ENCODE measurements at places on chromosomes 12 and 14.
A peak's percentile ranks its signal among the peaks of the same experiment; 100 is the strongest.

- no peak for DNase-seq
Observed at GRCh38 chr12:50186681-50187080, 19.5 kb upstream of the CERS5 start.

DNA sequence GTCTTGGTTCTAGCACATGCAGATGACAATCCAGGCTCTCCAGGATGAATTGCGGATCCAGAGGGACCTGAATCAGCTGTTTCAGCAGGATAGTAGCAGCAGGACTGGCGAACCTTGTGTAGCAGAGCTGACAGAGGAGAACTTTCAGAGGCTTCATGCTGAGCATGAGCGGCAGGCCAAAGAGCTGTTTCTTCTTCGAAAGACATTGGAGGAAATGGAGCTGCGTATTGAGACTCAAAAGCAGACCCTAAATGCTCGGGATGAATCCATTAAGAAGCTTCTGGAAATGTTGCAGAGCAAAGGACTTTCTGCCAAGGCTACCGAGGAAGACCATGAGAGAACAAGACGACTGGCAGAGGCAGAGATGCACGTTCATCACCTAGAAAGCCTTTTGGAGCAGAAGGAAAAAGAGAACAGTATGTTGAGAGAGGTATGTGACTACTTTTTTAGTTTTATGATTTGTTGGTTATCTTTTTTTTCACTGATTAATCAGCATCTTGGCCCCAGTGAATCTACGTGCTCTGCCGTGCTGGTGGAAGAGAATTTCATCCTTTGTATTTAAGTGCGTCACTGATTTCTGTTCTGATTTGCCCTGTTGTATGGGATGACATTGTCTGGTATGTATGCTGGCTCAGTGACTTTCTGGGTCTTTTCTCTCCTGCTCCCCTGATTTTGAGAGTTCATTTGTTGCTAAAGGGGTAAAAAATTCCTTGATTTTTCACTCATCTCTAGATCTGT, 92.3 kb downstream of the ERC1 start:
- no peak for DNase-seq

GRCh38 chr12:108612788-108613282, 15.0 kb upstream of the TMEM119 start:
- no peak for DNase-seq

DNA sequence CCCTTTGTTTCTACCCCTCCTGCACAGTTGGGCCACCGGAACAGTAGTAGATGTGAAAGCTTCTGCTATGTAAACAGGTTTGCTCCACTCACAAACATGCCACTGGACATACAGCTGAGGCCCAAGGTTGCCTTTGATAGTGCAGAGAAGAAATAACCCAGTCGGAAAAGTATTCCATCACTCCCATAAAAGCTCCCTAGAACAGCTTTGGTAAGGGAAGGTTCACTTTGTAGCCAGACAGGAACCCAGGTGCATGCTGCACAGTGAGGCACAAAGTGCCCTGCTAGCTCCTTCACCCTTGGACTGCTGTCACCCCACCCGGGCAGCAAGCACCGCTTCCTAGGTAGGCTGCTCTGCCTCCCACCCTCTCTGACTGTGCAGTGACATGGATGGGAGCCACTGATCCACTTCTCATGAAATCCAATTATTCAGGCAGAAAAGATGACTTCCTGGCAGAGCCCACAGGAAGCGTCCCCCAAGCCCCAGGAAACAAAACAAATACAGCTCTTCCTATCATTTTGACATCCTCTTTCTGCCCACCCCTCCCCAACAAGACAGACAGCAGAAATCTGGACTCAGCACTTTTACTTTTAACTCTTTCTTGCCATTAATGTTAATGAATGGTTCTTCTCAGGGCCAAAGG, 100.2 kb downstream of the SRGAP1 start:
- no peak for DNase-seq

DNA sequence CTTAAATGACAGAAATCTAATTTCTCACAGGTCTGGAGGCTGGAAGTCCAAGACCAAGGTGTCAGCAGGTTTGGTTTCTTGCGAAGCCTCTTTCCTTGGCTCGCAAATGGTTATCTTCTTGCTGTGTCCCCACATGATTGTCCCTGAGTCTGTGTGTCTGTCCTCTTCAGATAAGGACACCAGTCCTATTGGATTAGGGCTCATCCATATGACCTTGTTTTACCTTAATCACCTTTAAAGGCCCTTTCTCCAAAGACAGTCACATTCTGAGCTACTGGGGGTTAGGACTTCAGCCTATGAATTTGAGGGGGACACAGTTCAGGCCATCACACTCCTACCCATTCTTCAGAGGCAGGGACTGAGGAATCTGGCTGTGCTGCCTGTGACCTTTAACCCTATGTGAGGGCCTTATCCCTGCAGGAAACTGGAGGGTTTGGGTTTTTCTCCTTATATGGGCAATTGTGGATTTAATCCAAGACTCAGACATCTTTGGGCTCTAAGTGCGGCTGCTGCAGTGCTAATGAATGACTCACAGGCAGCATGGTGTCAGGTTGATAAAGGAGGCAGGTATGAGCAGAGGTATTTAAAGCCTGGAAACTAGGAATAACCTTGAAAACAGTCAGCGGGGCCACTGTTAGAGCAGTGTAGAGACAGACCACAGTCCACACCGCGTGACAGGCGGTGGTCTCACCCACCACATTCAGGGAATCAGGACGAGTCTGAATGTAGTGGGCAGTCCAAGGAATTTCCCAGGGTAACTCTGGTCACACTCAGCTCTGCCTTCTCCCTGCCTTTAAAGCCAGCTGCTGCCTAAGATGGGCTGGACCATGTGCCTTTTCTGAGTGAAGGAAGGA, 10.2 kb downstream of the TPCN1 start:
- peak; percentile 75 for DNase-seq

GRCh38 chr12:6700646-6701051, at the start of gene PIANP:
TSS of gene PIANP (minus strand) at chr12:6700815. CDS start at chr12:6698061, 2,754 bp downstream.
- no peak for DNase-seq

- peak; percentile 61 for DNase-seq
Observed at GRCh38 chr14:88005978-88006851, 1.3 kb downstream of the GPR65 start.

GRCh38 chr12:1428671-1429070, 165.7 kb downstream of the FBXL14 start:
- DNase-seq: no peak

GRCh38 chr12:125282921-125283320, 217.7 kb downstream of the AACS start:
- DNase-seq: no peak

DNA sequence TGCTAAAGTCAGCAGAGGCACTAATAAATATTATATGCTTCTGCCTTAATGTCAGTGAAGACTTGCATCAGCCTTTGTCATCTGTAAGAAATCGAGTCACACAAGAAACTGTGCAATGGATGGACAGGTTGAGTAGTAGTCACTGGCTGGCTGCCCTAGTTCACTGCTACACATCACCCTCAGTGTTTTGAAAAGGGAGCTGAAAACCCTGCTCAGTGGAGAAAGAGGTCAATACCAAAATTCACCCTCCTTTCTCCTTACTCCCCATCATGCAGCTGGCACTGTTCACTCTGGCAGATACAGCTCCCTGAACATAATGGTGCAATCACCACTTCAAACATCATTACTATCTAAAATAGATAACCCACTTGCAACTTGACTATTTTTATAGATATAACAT, 6.6 kb downstream of the ANKS1B start:
- DNase-seq: no peak

DNA sequence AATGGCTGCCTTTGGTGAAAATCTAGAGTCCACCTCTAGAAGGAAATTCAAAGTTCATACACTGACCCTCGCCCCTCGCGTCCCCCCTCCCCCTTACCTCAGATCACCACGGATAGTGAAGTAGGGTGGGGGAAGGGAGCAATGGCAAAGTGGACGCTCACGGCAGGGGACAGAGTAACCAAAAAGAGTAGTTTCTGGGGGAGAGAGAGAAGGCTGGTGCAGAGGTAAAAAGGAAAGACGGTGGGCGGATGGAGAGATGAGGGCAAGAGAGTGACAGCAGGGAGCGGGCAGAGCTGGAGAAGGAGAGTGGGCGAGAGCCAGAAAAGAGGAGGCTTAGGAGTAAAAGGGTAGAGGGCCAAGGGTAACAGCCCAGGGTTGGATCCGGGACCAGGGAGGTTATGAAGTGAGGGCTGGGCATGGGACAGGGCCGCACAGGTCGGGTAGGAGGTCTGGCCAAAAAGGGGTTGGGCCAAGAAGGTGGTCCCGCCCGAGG, 423 bp downstream of the ALDH6A1 start:
- no peak for DNase-seq

- no peak for DNase-seq
Observed at GRCh38 chr12:66786531-66787308, 107.8 kb upstream of the GRIP1 start.

GRCh38 chr14:85687456-85687855, 157.5 kb downstream of the FLRT2 start:
- no peak for DNase-seq

DNA sequence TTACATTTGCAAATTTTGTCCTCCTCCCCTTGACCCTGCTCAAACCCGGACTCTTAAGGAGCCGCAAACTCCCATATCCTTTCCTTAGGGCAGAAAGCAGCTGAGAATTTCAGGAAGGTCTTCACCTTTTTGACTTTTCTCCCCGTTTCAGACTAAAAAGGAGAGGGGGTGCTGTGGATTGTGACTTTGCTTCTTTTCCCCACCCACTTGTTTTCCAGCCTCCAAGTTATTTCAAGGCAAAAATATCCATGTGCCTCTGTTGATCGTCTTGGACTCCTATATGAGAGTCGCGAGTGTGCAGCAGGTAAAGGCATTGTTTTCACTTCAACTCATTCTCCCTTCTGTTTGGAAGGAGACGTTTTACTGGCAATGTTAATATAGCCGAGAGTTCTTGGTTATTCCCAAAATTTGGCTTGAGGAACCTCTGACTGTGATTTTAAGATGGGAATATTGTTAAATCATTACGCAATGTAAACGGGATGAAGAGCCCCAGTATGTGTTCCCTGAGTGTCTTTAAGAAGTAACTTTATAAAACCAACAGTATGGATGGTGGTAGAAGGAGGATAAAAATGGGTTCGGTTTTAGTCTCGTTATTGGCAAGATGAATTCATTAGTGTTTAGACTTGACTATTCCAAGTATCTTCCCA, 663 bp downstream of the LRRK2 start:
- DNase-seq: no peak

GRCh38 chr12:52521175-52521567, 977 bp upstream of the KRT5 start:
- DNase-seq: no peak

DNA sequence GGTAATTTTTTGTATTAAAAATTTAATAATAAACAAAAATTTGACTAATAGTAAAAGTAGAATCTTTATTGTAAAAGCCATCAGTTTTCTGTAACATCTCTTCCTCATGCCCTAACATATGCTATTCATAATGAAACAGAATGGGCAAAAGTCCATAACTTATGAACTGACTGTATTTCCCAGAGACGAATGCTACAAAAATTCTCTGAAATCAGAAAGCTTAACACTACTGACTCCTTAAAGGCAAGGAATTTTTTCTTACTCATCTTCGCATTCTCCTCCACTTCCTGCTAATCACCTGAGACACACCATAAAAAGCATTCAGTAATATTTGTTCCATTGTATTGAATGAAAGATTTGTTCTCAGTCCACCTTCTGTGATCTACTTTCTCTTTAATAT, 17.6 kb downstream of the MON2 start:
- DNase-seq: no peak

GRCh38 chr14:103460415-103460814, 62.2 kb downstream of the CKB start:
- DNase-seq: no peak

GRCh38 chr14:65866448-65866847, 453.9 kb downstream of the FUT8 start:
- DNase-seq: no peak

DNA sequence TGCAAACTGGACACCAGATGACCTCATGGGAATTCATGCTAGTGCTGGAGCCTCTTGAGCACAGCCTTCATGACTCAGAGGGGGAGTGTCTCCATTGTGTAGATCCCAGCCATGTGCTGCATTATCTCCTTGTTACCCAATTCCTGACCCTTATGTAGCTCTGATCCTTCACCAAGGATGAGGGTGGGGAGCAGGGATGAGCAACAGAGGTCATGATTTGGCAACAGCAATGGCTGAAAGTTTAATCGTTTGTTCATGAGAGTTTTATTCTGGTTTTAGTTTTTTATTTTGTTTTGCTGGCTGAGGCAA, 9.5 kb upstream of the BDKRB1 start:
- DNase-seq: no peak

GRCh38 chr12:120230974-120231315, 30.0 kb upstream of the RPLP0 start:
- DNase-seq: no peak

DNA sequence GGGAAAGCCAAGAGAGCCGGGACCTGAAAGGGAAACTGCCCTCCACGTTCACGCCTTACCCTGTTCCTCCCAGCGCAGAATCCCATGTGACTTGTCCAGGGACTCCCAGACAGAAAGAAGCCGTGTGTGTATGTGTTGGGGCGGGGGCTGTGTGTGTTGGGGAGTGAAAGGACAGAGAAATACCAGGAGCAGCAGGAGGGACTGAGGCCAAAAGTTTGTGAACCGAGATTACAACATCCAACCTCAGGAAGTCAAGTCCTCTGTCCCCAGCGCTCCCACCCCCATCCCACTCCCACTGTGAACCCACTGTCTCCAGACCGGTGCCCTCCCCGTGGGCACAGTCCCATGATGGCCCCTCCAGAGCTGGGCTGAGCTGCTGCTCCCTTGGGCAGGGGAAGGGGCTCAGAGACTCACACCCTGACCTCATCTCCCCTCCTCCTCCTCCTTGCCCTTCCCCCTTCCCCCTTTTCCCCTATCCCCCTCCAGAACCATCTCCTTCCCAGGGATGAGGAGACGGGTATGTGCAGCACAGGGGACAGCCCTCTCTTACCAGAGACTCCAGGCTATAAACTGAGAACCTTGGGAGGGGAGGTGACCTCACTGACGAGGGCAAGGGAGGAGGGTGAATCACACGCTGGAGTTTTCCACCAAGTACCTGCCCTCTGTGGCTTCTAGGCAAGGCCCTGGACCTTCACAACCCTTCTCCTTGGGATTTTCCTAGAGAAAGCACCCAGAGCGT, at the start of gene SLC6A12:
Gene SLC6A12 (minus strand): TSS at position 155 of the 739 bp plus-strand sequence. CDS start 4,171 bp downstream, outside the sequence.
- no peak for DNase-seq

DNA sequence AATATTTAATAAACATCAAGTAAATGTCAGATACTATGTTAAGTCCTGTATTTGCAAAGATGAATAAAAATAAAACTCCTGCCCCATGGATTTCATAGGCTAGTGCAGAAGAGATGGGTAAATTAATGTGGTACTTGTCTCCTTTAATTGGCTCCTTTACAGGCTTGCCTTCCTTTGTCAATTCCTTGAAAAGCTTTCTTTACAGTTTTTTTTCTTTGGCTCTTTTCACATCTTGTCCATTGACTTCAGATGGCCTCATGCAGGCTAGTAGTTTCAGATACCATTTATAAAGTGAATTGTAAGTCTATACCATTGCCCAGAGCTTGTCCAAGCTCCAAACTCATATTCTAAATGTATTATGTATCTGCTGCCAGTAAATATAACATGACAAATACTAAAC, 128.7 kb upstream of the GARIN2 start:
- no peak for DNase-seq
